ENCODE measurements at places on chromosomes 3 and 15. TPM values are rescaled to one million over a fixed set of nuclear protein-coding genes. Genes with fewer than 3 reads are reported as not detected.

The TGFBR2 gene
- 17.8 TPM for total RNA-seq

The AGTR1 gene
- total RNA-seq, result 0.18 TPM

DNA sequence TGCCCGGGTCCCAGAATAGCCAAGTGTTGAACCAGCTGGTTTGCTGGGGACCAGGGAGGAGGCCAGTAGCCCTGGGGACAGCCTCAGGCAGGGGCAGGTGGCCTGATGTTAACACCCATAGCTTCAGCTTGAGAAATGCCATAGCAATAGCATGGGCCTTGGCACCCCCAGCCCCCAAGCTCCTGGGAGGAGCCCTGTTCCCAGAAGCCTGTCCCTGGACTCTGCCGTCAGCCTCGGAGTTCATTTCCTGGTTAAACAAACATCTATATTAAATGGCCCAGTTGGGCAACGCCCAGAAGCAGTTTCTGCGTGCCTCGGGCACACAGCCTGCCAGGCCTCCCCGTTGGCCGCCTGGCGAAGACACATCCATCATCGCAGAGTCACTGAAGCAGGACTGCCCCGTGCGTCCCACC is 58.2 kb downstream of the FGD5 start:
- no peak for DNase-seq

DNA sequence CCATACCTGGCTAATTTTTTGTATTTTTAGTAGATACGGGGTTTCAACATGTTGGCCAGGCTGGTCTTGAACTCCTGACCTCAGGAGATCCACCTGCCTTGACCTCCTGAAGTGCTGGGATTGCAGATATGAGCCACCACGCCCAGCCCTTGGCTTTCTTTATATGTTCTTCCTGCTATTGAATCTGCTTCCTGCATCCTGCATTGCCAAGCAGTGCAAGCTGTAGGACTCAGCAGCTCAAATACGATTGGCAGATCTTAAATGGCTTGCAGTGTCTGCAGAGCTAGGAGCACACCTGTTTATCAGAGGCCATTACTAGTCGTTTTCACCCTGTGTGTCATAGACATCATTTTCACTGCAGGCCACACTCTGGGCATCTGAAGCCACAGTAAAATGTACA is 426.2 kb upstream of the PPP2R3A start:
- no peak for DNase-seq

- no peak for DNase-seq
Observed at GRCh38 chr3:22319446-22319845, 568.4 kb upstream of the ZNF385D start.

DNA sequence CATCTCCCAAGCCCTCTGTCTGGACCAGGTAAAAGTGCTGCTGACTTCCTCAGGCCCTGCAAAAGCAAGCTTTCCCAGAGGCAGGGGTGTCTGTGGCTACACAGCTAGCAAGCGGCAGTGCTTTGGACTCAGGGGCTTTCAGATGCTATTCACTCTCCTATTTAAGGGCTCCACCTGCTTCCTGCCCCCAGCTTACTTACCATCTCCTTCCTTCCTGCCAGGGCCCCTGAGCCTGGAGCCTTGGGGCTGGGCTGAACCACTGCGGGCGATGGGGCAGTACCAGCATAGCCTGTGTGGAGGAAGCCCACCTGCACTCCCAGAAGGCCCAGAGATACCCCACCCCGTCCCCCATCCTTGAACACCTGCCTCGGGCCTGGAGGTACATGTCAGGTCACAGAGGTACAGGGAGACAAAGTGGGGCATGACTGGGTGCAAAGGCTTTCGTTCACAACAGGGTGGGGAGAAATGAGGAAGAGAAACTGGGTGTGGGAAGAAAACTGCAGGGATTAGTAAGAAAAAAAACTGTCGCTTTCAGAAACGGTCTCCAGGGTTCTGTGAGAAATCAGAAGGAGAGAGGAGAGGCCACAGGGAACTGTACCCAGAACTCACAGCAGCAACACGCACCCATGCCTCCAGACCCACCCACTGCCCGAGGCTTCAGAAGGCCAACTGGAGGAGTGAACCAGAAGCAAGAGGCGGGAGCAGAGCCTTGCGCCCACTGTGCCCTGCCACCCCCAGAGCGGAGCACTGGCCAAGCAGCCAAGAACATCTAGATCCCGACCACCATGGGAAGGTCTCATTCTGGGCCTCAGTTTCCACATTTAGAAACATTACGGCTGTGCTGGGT is 49.5 kb downstream of the CCDC12 start:
- DNase-seq, result no peak

- DNase-seq, result no peak
Observed at GRCh38 chr15:95400428-95400827, 930.1 kb upstream of the NR2F2 start.

The LRRC34 gene
- 5.4 TPM for total RNA-seq

Data from SJCRH30 (cell line).